ENCODE measurements at places on chromosomes 2 and 18.

DNA sequence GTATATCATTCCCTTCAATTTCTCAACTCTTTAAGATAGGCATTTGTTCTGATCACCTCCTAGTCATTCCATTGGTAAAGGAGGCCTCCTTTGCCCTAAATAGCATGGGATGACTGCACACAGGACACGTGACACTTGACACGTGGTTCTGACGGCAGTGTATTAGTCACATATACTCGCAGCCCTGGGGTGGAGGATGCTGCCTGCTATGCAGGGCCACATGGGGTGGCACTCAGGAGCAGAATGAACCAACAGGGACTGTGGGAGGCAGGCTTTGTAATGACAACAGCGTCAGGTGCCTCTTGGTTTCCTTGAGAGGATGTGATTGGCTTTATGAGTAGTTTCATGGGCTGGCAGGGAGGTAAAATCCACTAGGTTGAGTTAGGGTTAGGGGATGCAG lies 9.3 kb upstream of the KCNS3 start:
- no peak for DNase-seq

DNA sequence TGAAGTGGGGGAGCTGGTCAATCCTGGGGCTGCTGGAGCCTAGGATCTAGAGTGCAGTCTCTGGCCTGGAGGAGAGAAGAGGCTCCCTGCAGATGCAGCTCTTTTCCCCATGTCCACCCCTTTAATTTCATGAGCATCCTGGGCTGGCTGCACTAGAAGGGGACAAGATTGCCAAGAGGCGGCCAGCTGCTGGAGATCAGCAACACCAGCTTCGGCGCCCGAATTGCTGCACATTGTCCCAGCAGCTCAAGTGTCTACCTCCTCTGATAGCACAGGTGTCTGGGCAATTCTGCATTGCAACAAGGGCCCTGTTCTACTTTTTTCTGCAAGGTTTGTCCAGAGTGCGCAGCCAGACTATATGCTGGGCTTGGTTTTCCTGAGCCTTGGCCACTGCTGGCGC lies 125.7 kb downstream of the AGAP1 start:
- DNase-seq = no peak

- no peak for DNase-seq
These were observed 1262.9 kb downstream of the SUCLG1 start for GRCh38 chr2:83196225-83196624.

DNA sequence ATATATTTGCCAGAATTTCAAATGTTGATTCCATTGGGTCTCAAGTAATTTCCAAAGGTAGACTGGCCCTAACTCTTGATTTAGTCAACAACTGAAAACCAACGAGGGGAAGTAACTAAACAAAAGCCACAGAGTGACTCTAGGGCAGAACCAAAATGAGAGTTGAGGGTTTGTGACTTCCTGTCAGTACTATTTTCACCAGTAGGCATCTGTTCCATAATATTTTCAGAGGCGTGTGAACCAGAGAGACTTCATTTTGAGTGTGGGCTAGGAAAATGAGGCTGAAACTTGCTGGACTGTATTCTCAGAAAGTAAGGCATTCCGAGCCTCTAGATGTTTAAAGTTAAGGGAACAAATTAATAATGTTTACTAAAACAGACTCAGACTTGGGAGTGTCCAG lies 70.6 kb downstream of the GDF7 start:
- no peak for DNase-seq

DNA sequence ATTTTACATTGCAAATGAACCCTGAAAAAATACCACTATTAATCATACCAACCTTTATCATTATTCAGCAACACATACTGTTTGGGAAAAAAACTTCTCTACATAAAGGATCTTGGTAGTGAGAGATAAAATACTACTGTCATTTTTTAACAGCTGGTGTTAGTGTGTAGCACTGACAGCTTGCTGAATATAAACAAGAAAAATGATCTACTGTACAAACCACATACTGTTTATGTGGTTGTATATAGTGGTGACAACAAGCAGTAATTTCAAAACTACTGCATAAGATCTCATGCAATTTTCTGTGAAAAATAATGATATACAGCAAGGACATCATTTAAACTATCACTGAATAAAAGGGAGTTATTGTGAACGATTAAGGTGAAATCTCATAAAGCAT lies 601.2 kb downstream of the LRP1B start:
- no peak for DNase-seq

- no peak for DNase-seq
These were observed 125.8 kb downstream of the THSD7B start for GRCh38 chr2:136891100-136891499.

DNA sequence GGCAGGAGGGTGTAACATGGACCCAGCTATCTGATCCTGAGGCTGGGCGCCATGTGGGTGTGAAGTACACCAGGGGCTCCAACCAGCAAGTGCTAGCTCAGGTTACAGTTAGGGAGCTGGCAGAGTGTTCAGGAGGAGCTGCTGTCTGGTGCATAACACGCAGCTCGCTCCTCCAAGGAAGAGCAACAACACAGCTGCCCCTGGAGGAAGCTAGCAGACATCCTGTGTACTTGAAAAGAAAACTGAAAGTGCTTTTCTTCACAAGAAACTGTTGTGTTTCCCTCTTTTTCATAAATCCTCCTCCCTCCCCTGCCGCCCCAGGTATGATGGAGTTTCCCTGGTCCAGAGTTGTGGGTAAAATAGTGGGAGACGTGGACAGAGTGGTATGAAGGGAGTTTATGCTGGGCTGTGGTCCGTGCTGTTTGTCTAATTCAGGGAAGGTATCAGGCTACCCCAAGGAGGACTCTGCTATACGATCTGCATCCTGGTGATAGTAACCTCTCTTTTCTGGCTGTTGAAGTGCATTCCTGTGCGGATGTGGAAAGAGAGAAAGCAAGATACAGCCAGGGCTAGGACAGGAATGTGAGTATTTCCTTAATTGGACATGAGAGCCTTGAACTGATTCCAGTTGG lies 6.1 kb upstream of the LBH start:
- no peak for DNase-seq

- DNase-seq = no peak
These were observed 1022.4 kb downstream of the TMEM182 start for GRCh38 chr2:103784261-103784660.

GRCh38 chr2:10211844-10212422 lies 89.4 kb downstream of the RRM2 start:
- no peak for DNase-seq

GRCh38 chr2:137689549-137689948 lies 274.7 kb upstream of the HNMT start:
- DNase-seq = no peak

DNA sequence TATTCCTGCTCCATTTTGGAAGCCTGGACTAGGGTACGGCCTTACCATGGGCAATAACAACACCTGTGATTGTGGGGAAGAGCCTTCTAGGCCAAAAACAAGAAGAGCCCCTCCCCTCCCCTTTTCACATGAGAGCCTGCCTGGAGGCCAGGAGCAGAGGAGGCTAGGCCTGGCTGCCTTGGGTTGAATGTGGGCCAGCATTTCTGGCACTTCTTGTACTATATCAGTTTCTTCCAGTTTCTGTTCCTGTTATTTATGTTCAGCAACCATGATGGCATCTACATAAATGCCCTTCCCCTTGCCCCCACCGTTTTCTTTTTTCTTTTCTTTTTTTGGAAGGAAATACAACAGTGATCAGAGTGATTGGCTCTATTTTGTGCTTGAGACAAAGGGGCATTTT lies 58.4 kb downstream of the KCTD18 start:
- no peak for DNase-seq

DNA sequence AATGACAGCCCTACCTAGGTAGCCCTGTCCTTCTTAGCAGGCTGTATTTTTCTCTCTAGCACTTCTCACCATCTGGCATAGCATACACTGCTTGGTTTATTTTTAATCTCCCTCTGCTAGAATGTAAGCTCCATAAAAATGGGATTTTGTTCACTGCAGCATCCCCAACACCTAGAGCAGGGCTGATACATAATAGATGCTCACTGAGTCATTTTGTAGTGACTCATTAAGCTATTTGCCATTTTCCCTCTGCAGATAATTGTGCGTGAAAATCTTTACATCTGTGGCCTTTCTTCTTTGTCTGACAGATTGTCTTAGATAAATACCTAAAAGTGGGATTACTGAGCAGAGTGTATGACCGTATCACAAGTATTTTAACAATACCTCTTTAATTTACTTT lies 82.5 kb downstream of the CERS6 start:
- no peak for DNase-seq

GRCh38 chr2:107278672-107279071 lies 392.7 kb upstream of the ST6GAL2 start:
- no peak for DNase-seq

DNA sequence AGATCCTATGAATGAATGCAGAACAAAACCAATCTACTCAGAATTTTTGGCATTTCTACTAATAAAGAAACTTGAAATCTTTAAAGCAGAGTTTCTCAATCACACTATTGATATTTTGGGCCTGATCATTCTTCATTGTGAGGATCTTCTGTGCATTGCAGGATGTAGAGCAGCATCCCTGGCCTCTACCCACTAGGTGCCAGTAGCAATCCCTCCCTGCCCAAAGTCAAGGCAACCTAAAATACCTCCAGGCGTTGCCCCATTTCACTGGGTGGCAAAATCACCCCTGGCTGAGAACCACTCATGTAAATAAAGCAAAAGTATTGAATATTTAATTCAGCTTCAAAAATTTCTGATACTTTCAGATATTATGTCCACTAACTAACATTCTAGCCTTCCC lies 213.0 kb downstream of the SP3 start:
- no peak for DNase-seq

DNA sequence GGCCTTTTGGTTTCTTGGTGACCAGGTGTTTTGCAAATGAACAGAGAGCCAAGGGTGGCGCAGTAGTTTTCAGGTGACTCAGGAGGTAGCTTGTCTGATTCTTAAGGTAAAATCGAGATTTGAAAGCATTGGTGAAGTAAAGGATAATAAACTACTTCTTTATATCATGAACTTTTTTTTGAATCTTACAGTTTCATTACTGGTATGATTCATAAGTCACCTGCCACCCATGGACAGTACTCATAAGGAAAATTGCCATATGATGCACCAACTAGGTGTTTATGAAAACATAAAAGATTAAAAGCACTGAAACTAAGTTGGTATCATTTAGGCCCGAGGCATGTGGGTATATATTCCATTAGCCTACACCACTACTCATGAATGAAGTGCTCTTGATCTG lies 84.1 kb upstream of the MGAT5 start:
- DNase-seq = no peak

DNA sequence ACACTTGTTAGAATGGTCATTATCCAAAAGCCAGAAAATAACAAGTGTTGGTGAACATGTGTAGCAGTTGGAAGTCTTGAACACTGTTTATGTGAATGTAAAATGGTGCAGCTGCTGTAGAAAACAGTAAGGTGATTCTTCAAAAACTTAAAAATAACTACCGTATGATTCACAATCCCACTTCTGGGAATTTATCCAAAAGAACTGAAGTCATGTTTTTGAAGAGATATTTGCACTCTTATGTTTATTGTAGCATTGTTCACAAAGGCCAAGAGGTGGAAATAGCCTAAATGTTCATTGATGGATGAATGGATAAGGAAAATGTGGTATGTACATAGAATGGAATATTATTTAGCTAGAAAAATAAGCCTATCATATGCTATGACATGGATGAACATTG lies 6.3 kb upstream of the SPP2 start:
- DNase-seq = no peak

DNA sequence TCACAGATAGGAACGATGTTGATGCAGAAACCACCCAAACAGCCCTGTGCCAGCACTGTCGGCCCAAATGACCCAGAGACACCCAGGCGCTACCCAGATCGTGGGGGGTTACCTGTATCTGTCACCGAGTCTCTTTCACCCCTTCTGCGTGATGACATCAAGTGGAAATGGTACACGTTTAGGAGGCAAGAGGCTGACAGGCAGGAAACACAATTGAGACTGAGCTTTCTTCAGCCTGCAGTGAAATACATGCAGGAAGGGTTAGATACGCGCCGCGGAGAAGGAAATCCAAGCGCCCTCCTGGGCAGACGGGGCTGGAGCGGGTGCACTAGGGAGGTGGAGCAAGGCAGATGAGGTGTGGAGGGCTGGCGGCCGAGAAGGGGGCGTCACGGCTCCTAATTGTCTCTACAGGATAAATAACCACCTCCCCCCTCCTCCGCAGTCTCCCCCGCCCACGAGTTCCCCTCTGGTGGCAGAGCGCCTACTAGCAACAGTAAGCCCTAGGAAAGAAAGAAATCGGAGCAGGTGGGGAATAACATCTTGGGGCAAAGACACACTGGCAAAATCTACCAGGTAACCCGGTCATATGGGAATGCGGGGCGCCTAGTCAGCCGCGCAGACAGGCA lies at the start of gene RNF152:
TSS of gene RNF152 (minus strand) at position 325 of the 626 bp plus-strand sequence. CDS start 76,544 bp downstream, outside the sequence.
- no peak for DNase-seq

DNA sequence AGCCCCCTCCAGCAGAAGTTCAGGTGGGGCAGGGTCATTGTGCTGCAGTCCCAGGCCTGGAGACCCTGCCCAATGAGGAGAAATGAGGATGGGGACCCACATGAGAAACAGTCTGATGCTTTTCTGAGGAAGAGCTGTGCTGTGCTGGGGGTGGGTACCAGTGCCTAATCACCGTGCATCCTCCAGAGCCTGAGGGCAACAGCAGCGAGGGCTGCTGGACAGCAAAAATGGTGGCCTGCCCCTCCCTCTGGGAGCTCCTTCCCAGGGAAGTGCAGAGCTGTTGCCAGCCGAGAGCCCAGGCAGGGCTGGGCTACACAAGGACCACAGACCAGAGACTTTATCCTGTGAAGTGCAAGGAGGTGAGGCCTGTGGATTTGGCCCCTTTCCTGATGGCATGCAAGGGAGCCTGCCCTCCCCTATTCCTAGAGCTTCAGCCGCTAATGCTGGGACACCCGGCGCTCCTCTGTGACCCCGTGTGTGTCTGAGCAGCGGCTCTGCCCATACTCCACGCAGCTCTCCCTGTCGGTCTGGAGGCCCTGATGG lies 134.8 kb downstream of the DSEL start:
- DNase-seq = no peak

DNA sequence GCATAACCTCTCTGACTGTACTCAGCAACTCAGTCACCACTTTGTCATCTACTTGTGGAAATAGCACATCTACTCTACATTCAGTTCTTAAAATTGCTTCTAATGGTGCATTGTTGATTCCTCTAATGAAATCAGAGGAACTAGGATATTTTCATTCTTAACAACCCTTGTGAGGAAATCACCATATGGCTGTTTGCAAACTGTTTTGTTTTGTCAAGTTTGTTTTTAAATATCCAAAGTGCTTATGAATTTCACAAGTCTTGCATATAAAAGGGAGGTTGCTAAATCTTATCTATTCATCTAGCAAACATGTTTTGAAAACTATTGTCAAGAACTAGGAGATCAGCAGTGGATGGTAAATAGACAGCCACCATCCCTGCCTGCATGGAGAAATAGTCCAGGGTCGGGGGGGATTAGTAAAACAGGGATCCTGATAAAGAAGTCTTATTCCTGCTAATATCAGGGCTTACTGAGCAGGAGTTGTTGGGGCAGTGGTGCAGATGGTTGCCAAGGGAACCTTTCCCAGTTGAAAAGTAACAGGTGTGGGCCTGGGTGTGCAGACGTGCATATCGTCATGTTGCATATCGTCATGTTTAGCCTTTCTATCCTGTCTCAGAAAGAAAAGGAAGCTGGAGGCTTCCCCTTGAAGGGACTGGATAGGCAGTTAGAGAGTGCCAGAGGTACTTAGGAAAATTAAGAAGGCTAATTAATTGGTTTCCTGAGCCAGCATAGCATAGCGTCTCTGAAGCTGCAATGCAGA lies 7.5 kb upstream of the MYO3B start:
- DNase-seq = no peak

- no peak for DNase-seq
These were observed 201 bp upstream of the TRAPPC12 start for GRCh38 chr2:3379339-3379646.

All from stimulated activated CD8-positive, alpha-beta memory T cell treated with anti-CD3 and anti-CD28 coated beads, Interleukin-4, amount 100 ng/mL, for 1 hour (primary cell).